Nucleus accumbens (tissue), 56 donors: ENCODE measurements at places on chromosomes 5 and 9.

DNA sequence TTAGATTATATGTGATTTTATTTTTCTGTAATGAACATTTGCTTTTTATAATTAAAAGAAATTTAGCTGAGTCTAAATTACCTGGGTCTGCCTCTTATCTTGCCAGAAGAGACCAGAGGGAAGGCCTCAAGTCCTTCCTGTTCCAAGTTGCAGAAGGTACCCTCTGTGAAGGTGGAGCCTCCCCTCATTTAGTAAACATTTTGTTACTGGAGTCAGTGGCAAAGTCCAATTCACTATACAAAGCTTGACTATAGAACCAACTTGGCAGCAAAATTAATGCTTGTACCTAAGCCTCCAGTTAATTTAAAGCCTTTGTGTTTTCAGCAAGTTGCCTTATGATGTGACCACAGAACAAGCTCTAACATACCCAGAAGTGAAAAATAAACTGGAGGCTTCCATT lies 42.8 kb upstream of the F2R start:
- DNase-seq: no peak

GRCh38 chr5:11897781-11898180 lies 6.5 kb downstream of the CTNND2 start:
- no peak for DNase-seq

DNA sequence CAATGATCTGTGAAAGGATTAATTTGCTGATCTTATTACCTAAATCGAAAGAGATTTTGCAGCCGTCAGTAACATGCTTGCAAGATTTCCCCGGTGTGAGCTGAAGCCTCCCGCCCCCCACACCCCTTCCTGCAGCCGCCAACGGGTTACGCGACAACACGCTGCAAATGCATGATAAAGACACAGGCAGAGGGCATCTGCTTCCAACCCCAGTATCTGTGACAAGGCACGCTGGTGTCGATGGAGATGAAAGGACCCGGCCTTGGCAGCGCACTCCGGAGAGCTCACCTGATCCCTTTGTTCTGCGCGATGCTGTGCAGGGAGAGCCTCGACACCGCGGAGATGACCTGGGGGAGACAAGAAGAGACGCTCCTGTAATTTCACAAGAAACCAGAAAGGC lies 122.9 kb upstream of the SARDH start:
- DNase-seq: no peak

- no peak for DNase-seq
These were observed 917.0 kb downstream of the CDH9 start for GRCh38 chr5:26121338-26121737.

- no peak for DNase-seq
These were observed 87.2 kb upstream of the IRX1 start for GRCh38 chr5:3508395-3508794.
